ENCODE measurements at places on chromosomes 2 and 18. TPM values are rescaled to one million over a fixed set of nuclear protein-coding genes. Genes with fewer than 3 reads are reported as not detected.
A peak's percentile ranks its signal among the peaks of the same experiment; 100 is the strongest.

DNA sequence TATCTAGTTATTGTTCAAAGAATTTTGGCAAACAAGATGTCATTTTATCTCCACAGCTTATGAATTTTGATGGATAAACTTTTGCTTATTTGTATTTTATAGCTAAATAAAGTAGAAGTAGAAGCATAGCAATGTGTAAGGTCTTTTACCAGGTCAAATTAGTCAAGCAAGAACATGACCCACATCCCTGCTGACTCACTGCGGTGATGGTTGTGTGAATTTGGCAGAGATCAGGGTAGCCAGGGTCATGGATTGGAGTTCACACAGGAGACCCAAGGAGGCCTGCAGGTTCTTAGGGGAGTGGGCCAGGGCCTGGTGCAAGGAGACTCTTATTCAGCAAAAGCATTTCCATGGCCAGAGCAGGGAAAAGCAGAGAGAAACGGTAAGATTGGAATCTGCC, 18.7 kb downstream of the SP140 start:
- peaks cover 12% of the 10 kb centered on the region for H3K4me1 ChIP-seq
- H3K4me3 ChIP-seq = no peak overlapping the region
- no peak overlapping the region for H3K27ac ChIP-seq
- no peaks in the 10 kb centered on the region for H3K27me3 ChIP-seq

The CPLX4 gene
- total RNA-seq = not detected

The C1QL2 gene
- not detected for total RNA-seq

GRCh38 chr18:57466307-57466706, 31.1 kb downstream of the ONECUT2 start:
- H3K36me3 ChIP-seq = no peaks in the 10 kb centered on the region
- no peak overlapping the region for H3K4me3 ChIP-seq
- H3K27me3 ChIP-seq = peaks cover 3% of the 10 kb centered on the region
- DNase-seq = no peak
- no peak overlapping the region for H3K27ac ChIP-seq

The BCL11A gene
- 0.21 TPM for total RNA-seq

DNA sequence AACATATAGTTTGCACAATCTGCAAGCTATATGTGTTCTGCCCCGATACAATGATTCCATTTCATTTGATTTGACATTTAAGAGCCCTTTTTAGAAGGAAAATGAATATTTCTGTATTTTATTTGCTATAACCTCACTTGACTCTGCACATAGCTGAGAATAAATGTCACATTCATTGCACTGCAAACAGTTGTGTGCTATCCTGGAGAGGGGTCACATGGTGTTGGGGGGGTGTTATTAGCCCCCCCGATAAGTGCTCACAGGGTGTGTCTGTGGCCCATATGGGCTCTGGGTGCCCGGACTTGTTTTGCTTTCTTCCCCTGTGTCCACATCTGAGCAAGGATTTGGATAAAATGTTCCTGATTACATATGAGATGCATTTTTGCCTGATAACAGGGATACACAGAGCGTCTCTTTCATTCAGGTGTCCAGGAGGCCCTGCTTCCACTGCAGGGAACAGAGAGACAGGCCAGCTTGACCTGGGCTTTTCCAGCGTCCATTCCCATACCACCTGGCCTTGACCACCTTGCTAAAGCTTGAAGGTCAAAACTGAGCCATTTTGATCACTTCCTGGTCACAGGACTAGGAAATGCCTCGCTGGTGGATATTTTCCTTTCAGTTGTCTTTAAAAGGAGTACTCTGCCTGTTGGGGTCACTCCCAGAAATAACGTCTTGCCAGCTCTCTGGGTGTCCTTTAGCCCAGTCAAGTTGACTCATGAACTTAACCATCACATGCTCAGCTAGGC, 38.4 kb upstream of the ID2 start:
- H3K4me1 ChIP-seq = peaks cover 2% of the 10 kb centered on the region
- H3K4me3 ChIP-seq = no peak overlapping the region
- H3K27me3 ChIP-seq = peaks cover 7% of the 10 kb centered on the region
- H3K36me3 ChIP-seq = no peaks in the 10 kb centered on the region
- no peak overlapping the region for H3K27ac ChIP-seq

The GFPT1 gene
- 56.6 TPM for total RNA-seq

DNA sequence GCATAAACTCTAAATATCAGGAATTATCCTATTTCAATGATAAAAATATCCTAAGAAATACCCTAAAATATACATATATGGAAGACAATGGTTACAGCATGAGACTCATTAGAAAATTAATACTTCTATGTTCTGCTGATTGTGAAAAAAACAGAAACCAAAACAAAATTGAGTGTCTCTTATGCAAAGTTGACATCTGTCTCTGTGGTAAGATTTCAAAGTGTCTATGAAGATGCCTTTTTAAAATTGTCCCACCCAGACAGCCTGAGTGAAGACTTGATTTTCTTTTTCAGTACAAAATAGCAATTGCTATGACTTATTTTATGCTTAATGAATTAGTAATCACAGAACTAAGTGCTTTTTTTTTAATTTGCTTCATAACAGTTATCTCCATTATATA, 1368.4 kb upstream of the LRRTM1 start:
- H3K27ac ChIP-seq = no peak overlapping the region
- no peak overlapping the region for H3K4me3 ChIP-seq
- H3K4me1 ChIP-seq = no peaks in the 10 kb centered on the region
- H3K27me3 ChIP-seq = no peaks in the 10 kb centered on the region

DNA sequence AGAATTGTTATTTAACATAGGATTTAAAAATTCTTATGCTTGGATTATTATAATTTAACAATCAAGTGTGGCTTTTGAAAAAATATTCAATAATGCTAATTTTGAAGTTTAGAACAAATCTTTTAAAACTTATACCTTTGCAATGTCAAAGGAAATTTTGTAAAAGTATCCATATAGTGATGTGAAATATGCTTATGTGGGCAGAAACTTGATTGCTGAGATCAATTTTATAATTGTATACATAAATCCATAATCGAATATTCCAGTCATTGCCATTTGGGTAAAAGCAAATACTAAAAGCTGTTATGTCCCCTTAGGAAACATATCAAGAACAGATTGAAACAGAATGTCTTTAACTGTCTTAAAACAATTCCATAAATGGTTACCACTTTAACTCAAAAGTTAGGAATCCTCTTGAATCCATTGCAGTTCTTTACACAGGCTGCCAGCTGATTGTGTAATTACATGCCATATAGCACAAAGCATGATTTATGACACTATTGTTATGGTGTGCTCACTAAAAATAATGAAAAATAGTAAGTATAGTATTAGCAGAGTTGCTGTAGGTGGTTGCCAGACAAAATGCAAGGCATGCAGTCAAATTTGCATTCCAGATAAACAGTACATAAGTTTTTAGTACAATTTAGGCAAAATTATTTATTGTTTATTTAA, 24.2 kb downstream of the PLCL1 start:
- H3K4me1 ChIP-seq = peaks cover 3% of the 10 kb centered on the region
- H3K27ac ChIP-seq = no peak overlapping the region
- no peak for DNase-seq
- peaks cover 20% of the 10 kb centered on the region for H3K36me3 ChIP-seq

GRCh38 chr2:32061973-32062861, 1.1 kb upstream of the SPAST start:
- H3K36me3 ChIP-seq = peaks cover 5% of the 10 kb centered on the region
- H3K27me3 ChIP-seq = no peaks in the 10 kb centered on the region
- H3K27ac ChIP-seq = peak overlapping the region; percentile 70
- peak overlapping the region; percentile 96 for H3K4me3 ChIP-seq
- no peak for DNase-seq

The E2F6 gene
- total RNA-seq = 16.8 TPM

Data from activated T-helper 2 cell treated with anti-CD3 and anti-CD28 coated beads, Interferon-gamma antibody, Interleukin-2, Interleukin-4, amounts not matched to agents 10 μg/mL and 5 μg/mL and 100 μg/mL, durations not matched to agents 14 hours and 24 hours and 36 hours (primary cell).